Sigmoid colon (tissue), 7 donors: ENCODE measurements at places on chromosomes 2 and 18. TPM values are rescaled to one million over a fixed set of nuclear protein-coding genes. Genes with fewer than 3 reads are reported as not detected.
A peak's percentile ranks its signal among the peaks of the same experiment; 100 is the strongest.

The KANSL3 gene
- total RNA-seq: 55.0 TPM

The CNDP1 gene
- total RNA-seq: not detected

The UGT1A4 gene
- total RNA-seq: not detected

The PRKRA gene
- 78.9 TPM for total RNA-seq

The IL1B gene
- total RNA-seq: 3.8 TPM

The IMPA2 gene
- 29.4 TPM for total RNA-seq

The ABCB11 gene
- total RNA-seq: not detected

GRCh38 chr2:162092658-162093556, 18.9 kb upstream of the DPP4 start:
- peak; percentile 70 for DNase-seq

DNA sequence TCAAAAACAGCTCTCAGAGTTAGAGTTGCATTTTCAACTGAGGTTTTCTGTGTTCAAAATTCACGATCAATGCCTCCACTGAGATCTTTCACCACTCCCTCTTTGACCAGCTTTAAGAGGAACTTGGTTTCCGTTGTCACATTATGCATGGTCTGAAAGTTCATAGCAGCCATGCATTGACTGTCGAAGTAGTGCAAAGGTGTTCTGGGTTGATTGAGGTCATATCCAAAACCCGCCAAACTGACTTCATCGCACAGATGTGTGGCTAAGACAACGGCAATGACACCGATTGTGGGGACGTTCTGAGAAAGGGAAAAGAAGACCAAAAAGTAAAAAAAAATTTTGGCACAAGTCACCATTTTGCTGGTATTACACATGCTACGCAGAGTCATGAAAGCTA, 48.7 kb downstream of the ST3GAL5 start:
- no peak for DNase-seq

DNA sequence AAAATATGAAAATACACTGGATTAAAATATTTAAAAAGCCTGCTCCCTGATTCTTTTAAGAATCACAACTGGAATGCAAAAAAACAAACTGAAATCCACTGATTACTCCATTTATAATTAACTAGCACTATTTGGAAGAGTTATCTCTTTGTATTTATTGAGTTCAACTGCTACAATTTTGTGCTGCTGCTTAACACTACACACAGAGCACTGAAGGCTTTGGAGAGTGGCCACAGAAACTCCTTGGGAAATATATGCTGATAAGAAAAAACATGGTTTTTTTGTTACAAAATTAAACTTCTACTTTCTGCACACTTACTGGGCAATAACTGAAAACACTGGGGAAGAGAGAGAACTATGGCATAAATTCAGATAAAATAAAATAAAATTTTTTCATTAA, 19.8 kb upstream of the BZW1 start:
- DNase-seq: no peak

- DNase-seq: no peak
Measured at GRCh38 chr2:22822835-22823234, 562.1 kb upstream of the KLHL29 start.

GRCh38 chr2:107825206-107825563, 1.5 kb upstream of the RGPD4 start:
- DNase-seq: no peak

DNA sequence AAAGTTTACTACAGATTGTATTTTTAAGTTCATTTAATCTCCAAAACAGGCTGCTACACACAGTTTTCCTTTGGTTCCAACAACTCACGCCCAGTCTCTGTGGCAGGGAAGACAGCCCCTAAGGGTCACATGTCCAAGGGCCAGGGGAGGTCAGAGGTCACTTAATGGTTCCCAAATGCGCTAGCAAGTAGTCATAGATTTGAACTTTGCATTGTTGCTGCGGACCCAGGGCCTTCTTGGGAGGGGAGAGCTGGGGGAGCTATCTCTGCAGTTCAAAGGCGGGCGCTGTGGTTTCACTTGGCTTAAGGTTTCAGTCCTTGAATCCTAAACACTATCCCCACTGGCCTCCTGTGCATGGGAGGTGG, 74.8 kb upstream of the ZNF532 start:
- no peak for DNase-seq

- no peak for DNase-seq
Measured at GRCh38 chr2:30653847-30654246, 153.4 kb downstream of the CAPN13 start.

GRCh38 chr18:26524504-26525351, 23.6 kb downstream of the KCTD1 start:
- no peak for DNase-seq

- DNase-seq: no peak
Measured at GRCh38 chr18:74172697-74173433, 24.5 kb downstream of the TIMM21 start.

DNA sequence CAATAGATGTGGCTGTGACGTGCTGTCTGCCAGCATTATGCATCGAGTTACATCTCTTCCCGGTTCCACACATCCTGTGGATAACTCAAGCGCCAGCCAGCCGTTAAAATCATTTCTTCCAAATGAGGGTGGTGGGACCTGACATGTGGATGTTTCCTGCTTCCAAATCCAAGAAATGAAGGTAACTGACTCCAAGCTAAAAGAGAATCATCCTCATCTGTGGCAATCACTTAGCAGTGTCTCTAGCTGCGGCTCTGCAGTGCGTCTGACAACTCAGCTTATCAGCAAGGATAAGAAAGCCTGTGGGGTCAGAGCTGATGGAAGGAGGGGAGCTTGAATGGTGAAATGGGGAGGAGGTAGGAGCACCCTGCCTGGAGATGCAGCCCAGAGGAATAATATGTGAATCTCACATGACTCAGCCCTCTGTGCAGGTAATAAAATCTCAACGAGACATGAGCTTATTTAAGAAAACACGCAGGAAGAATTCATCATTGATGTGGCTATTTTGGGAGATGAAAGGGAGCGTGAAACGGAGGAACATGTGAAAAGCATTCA, 382.2 kb upstream of the TRIB2 start:
- DNase-seq: no peak

DNA sequence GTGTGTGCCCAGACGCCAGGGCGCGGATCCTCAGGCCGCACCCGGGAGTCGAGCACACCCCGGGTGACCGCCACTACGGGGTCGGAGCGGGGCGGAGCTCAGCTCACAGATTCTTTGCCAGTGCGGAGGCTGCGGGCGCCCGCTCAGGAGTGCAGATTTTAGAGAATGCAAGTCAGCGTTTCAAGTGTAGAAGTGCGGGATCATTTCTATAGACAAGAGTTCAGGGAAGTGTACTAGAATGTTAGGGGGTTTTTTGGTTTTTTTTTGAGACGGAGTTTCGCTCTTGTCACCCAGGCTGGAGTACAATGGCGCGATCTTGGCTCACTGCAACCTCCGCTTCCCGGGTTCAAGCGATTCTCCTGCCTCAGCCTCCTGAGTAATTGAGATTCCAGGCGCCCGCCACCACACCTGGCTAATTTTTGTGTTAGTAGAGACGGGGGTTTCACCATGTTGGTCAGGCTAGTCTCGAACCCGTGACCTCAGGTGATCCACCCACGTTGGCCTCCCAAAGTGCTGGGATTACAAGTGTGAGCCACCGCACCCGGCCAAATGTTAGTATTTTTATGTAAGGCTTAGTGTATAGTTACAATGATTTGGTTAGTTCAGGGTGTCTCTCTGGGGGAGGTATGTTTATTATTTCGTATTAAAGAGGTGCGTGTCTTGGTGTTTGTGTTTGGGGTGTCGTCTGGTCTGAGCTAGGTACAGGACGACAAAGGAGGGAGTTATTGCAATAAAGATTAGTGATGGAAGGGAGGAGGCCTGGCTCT, 619 bp upstream of the FAM168B start:
- no peak for DNase-seq

GRCh38 chr2:216362730-216363129, 9.6 kb downstream of the MARCHF4 start:
- no peak for DNase-seq

DNA sequence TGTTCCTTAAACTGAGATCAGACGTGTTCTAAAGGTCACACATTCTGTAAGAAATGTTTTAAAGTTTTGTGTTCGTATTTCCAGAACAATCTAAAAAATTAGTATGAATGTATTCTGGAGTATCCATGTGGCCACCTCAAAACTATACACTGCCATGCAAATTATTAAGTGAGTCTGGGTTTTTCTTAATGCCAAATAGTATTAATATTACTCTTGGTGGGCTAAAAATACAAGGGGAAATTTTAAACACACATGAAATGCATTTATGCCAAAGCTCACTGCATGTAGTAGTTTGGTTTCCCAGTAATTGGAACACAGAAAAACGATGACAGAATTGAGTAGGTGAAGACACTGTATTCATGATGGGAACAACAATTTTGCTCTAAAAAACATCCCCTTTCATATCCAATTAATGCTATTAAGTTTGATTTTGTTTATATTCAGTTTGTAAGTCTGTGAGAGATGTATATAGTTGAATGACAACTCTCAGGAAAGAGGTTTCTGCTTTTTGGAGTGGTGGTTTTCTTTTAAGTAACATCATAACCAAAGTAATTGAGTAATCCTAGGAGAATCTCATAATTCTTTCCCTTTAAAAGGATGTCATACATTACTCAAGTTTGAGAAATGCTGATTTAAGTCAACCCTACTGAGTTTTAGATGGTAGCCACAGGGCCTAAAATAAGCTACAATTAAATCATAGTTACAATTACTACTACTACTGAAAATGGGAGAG, 75.7 kb upstream of the CDCA7 start:
- DNase-seq: no peak

DNA sequence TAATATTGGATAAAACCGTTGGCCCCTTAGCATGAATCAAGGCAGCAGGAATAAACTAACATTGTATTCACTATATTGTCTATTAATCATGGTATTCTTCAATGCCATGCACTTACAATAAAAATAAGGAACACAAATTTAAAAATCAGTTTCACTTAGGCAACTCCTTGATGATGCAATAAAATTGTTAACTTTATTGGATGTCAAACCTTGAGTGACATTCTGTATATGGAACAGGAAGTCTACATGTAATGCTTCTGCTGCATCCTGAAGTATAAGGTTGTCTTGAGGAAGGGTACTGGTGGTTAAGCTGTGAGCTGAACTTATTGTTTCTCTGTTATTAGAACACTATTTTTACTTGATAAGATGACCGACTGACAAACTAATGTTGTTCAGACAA, 605.5 kb downstream of the SATB2 start:
- no peak for DNase-seq

DNA sequence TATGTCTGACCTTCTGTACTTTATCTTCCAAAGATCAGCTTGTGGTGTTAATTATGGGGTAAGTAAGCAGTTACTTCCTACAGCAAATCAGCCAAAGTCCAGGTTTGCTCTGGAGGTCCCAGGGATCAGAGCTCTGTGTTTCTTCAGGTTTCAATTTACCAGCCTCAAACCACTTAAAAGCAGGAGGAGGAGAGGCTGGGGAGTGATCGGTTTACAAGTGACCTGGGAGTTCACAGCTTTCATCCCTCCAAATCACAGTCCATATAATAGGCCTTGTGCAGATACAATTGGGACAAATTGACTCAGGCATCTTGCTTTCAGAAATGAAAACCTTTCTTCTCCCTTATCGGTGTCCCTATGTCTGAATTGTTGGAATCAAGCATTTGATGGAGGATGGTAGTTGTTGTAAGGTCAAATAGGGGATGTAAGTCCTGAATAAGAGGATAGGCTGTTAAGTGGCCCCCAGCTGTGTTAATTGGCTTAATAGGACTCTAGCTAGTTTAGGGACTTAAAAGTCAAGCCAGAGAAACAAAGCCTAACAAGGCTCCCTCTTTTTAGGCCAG, 188.0 kb upstream of the NT5C1B start:
- DNase-seq: no peak

DNA sequence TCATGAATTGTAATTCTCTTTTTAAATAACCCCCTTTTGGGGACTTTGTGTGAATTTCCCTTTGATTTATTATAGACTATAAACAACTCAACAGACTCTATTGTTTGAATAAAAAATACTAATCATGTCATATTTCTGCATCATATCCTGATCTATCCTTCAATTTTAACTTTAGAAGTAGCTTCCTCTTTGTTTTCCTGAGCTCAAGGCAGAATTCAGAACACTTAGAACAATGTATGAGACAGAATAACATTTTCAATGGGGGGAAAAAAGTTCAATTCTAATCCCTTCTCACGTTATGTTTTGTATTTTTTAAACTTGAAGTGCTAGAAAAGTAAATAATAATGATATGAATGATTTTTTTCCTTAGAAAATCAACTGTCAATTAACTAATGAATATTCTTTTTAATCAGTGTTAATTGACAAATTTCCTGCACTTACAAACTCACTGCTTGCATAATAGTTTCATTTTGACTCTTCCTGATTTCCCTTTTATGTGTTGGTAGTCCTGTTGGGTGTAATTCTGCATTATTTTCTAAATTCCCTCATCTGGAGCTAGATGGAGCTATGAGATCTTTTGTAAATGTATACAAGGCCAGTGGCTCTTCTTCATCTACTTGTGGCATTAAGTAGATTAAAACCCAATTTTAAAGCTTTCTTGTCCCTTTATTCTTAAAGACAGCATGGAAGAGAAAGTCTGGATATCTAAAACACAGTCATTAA, 326.1 kb downstream of the PARD3B start:
- DNase-seq: no peak

GRCh38 chr2:239716536-239717318, 308.4 kb downstream of the NDUFA10 start:
- DNase-seq: peak; percentile 69
